ENCODE measurements at places on chromosomes 2 and 18. TPM values are rescaled to one million over a fixed set of nuclear protein-coding genes. Genes with fewer than 3 reads are reported as not detected.

GRCh38 chr2:28390241-28390745 lies 2.4 kb upstream of the FOSL2 start:
- peak; percentile 92 for DNase-seq

GRCh38 chr2:241003369-241003768 lies 5.0 kb downstream of the SNED1 start:
- DNase-seq, result peak; percentile 26

Gene DUSP2
- total RNA-seq, result 9.0 TPM

Gene MAP3K19
- total RNA-seq, result not detected

Gene AMER3
- total RNA-seq, result not detected

Gene MERTK
- total RNA-seq, result 13.7 TPM

- no peak for DNase-seq
Measured at GRCh38 chr2:88085099-88085498, 17.5 kb downstream of the SMYD1 start.

DNA sequence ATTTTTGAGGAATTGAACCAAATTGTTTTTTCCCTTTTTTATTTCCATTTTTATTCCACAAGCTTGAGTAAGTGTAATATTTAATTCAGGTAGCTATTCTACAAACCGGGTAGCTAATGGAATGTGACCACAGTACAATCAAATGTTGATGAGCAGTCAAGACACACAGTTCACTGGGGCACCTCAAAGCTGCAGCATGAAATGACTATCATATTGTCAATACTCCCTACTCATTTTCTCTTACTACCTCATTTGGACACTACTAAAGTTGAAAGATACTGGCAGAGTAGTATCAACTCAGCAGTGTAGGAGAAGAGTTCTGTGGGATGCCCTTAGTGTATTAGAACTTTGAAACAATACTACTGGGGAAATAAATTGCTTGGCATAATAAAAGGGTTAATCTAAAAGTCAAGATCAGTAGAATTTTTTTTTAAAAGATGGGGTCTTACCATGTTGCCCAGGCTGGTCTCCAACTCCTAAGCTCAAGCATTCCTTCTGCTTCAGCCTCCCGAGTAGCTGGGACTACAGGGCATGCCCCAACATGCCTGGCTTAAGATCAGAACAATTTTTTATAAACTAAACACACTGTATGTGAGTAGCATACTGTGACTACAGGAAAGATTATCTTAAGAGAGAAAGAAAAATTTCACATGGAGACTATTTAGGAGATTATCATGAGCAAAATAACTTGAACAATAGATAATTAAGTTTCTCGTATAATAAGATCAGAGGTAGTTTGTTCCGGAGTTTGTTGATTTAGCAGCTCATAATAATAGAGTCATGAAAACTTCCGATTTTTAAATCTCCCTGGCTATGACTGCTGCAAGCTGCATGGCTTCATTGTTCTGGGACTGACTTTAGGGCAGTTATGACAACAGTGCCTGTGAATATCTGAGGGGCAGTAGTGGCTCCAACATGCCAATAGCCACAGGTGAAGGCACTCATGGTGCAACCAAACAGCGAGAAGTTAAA lies 43.7 kb downstream of the MYO3B start:
- DNase-seq, result no peak

Gene CD226
- 1.3 TPM for total RNA-seq

GRCh38 chr2:85647823-85648526 lies 20.0 kb downstream of the SFTPB start:
- no peak for DNase-seq

Gene CERKL
- not detected for total RNA-seq

DNA sequence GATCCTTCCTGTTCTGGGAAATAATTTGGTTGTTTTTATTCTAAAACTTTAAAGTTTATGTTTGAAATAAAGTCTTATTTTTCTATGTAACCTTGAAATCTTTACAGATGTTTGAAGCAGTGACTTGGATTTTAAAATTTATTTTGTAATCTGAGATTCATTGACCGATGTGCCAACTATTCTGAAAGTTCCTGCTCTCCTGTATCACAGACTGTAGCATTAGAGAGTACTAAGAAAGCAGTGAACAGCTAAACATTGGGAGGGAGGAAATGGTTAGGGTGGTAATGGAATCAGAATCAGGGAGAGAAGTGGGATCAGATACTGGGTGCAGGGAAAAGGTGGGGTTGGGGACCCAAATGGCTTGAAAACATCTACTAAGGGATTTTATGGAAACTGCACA lies 69.9 kb downstream of the CDC42EP3 start:
- DNase-seq, result no peak

Gene INPP5D
- 2.9 TPM for total RNA-seq

Gene HRH4
- not detected for total RNA-seq

DNA sequence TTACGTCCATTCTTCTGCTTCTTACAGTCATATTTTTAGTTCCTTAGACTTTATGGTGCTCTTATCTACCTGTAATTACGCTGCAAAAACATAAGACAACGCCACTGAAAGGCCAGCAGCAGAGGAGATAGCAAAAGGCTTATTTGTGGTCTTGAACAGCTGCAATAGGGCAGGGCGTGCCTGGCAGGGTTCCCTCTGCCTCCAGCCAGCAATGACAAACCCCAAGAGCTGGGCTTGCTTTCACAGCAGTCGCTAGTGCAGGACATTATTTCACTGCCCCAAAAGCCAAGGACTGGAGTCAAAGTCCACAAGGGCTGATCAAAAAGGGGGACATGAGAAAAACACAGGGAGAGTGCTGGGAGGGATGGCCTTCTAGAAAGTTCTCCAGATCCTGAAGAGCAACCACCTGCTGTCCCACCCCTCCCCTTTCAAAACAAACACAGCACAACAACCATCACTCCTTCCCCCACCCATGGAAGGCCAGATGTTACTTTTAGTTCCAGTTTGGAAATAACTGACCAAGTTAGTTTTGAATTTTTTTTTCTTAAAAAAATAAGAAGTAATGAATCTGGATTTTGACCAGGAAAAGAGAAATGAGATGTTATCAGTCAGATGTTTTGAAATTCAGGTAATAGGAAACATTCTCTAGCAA lies 127.8 kb downstream of the RBMS1 start:
- peak; percentile 83 for DNase-seq

- DNase-seq, result no peak
Measured at GRCh38 chr2:76984359-76984758, 537.8 kb downstream of the LRRTM4 start.

Gene PAIP2B
- 21.3 TPM for total RNA-seq

Gene ERFE
- 0.33 TPM for total RNA-seq

DNA sequence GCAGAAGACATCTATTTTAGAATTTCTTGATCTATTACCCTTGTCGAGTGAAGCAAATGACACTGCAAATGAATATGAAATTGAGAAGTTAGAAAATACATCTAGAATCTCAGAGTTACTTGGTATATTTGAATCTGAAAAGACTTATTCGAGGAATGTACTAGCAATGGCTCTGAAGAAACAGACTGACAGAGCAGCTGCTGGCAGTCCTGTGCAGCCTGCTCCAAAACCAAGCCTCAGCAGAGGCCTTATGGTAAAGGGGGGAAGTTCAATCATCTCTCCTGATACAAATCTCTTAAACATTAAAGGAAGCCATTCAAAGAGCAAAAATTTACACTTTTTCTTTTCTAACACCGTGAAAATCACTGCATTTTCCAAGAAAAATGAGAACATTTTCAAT lies 370.4 kb downstream of the XIRP2 start:
- DNase-seq, result no peak

DNA sequence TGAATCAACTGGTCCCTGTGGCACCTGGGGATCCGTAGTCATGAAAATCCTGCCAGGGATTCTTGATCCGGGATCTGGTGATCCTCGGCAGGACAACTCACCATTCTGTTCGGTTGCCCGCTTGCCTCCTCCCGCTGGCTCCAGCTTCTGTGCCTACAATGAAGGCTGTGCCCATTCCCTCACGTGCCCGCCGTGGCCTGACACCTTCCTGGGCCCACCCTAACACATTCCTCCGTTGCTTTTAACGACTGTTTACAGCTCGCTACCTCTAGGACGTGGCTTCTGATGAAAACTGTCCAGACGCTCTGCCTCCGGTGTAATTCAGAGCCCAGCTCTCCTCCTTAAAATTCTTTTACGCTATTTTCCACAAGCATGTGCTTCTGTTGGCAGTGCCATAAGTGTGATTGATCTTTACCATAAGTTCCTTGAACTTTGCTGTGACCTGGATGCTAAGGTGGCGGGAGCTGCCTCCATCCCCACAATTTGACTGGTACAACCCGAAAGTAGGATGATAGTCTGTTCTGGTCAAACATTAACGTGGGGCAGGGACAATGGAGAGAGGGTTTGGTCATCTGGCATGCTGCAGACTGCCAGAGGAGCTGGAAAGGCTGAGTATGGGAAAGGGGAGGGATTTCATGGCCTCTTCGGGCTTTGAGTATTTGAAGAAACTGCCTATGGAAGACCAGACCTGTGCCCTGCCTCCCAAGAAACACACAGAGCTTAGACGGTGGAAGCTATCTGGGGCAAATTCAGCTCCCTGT lies 206.8 kb upstream of the TNP1 start:
- DNase-seq, result no peak

- no peak for DNase-seq
Measured at GRCh38 chr18:55420665-55421307, 167.2 kb downstream of the TCF4 start.

GRCh38 chr18:48345596-48345995 lies 63.6 kb downstream of the ZBTB7C start:
- no peak for DNase-seq

GRCh38 chr2:85746321-85747004 lies 7.3 kb upstream of the ATOH8 start:
- DNase-seq, result no peak

Gene ZDBF2
- total RNA-seq, result 7.2 TPM

- DNase-seq, result no peak
Measured at GRCh38 chr18:26976206-26976605, 110.7 kb upstream of the AQP4 start.

GRCh38 chr2:136025057-136025973 lies 39.9 kb upstream of the DARS1 start:
- DNase-seq, result peak; percentile 60

DNA sequence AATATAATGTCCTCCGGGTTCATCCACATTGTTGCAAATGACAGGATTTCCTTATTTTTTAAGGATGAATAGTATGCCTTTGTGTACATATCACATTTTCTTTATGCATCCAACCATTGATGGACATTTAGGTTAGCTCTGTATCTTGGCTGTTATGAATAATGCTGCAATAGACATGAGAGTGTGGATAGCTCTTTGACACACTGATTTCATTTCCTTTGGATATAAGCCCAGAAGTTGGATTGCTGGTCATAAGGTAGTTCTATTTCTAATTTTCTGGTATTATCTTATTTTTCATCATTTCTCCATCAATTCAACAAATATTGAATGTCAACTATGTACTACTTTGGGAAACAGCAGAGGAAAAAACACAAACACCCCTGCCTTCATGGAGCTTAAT lies 423.3 kb downstream of the MTX2 start:
- no peak for DNase-seq

Gene EVX2
- not detected for total RNA-seq

Gene MEIS1
- total RNA-seq, result 16.7 TPM

DNA sequence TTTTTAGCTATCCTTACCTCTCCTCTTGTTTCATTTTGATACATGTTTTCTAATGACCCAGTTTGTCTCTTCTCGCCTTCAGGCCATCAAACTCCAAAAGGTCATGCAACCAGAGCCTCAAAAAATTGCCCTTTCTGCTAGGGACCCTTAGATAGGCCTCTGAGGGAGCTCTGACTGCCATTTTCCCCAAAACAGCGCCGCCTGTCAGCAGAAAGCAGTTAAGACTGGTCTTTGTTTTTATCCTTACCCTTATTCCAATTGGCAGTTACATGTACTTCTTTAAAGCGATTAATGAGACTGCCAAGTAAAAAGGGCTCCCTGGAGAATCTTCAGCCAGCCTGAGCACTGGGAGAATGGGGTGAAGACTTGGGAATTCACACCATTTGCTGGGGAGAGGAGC lies 55.1 kb upstream of the RIT2 start:
- no peak for DNase-seq

Gene ASXL3
- 2.6 TPM for total RNA-seq

- no peak for DNase-seq
Measured at GRCh38 chr2:193326296-193326695, 1131.6 kb upstream of the TMEFF2 start.

Gene TMEM198
- total RNA-seq, result 1.8 TPM

Gene FBXO15
- total RNA-seq, result 0.30 TPM

DNA sequence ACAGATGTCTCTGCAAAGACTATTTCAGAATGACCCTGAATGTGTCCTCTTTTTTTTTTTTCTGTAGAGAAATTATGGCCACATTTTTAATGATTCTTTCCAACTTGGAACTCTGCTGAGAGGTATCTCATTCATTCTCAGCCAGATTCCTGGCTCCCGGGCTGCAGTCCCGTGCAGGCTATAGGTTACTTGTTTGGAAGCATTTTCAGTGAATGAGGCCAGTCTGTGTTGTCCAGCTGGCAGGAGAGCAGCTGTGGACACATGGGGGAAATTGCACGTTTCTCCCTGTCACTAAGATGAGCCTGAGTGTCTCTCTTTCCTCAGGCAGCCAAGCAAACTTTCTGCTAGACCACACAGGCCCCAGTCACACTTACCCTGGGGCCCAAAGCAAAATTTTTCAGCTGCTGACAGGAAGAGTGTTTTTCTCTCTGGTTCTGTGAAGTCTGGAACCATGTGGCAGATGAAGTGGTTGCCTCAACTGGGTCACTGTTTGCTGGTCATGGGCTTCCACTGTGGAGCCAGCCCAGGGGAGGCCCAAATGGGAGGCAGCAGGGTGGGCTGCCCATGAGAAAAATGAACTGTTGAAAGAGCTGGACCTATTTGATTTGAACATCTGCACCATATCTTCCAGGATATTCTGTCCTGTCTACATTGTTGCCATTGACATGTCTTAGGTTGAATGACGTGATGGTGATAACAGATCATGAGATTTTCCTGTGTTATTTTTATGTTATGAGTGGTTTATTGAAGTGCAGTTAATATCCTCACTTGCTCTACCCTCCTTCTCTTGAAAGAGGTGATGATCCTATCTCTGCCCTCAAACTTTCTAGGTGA lies 431.2 kb downstream of the LPIN1 start:
- DNase-seq, result no peak

GRCh38 chr18:49052891-49053644 lies 102.3 kb upstream of the SMAD7 start:
- no peak for DNase-seq

- no peak for DNase-seq
Measured at GRCh38 chr2:138071720-138072719, 107.7 kb downstream of the HNMT start.

Gene FOXI3
- not detected for total RNA-seq

- DNase-seq, result no peak
Measured at GRCh38 chr2:213696442-213696841, 412.2 kb downstream of the SPAG16 start.

Gene APOB
- total RNA-seq, result 45.3 TPM

DNA sequence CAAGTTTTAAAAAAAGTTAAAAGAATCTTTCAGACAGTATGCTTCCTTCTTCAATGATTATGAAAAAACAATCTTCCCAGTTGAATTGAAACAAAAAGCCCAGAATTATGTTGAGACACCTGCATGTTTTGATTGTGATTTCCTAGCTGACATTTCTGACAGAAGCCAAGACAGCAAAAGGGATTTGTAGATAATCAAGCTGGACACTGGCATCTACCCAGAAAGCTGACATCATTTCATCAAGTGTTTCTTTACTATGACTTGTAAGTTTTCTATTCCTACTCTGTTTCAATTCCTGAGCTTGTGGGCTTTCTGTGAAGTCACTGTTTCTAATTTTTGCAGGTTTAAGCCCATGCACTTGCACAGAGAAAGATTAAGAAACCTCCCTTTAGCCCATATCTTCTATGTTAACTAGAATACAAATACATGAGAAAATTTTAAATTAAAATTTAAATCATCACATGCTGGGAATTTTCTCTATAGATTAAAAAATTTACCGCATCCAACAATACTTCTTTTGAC lies 82.9 kb upstream of the CCDC85A start:
- DNase-seq, result no peak
